Endodermal cell (in vitro differentiated cells): ENCODE measurements at places on chromosomes 16 and 17.

DNA sequence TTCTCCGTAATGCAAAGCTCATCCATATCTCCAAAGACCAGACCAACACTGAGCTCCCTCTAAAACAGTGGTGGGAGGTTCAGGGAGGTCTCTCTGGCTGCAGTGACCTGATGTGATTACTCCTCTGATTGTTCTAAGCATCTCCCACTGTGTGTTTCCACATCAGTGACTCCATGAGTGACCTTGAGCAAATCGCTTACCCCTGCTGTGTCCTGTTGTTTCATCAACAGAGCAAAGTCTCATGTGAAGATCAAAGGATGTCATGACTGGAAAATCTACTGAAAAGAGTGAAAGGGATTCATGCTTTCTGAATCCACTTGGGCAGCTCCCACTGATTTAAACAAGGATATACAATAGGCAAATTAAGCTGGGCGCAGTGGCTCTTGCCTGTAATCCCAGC, 352.9 kb downstream of the TMEM114 start:
- no peak for DNase-seq

- DNase-seq = no peak
Measured at GRCh38 chr17:51507444-51507843, 247.1 kb downstream of the UTP18 start.

GRCh38 chr17:61848896-61849295, 14.4 kb downstream of the BRIP1 start:
- no peak for DNase-seq

DNA sequence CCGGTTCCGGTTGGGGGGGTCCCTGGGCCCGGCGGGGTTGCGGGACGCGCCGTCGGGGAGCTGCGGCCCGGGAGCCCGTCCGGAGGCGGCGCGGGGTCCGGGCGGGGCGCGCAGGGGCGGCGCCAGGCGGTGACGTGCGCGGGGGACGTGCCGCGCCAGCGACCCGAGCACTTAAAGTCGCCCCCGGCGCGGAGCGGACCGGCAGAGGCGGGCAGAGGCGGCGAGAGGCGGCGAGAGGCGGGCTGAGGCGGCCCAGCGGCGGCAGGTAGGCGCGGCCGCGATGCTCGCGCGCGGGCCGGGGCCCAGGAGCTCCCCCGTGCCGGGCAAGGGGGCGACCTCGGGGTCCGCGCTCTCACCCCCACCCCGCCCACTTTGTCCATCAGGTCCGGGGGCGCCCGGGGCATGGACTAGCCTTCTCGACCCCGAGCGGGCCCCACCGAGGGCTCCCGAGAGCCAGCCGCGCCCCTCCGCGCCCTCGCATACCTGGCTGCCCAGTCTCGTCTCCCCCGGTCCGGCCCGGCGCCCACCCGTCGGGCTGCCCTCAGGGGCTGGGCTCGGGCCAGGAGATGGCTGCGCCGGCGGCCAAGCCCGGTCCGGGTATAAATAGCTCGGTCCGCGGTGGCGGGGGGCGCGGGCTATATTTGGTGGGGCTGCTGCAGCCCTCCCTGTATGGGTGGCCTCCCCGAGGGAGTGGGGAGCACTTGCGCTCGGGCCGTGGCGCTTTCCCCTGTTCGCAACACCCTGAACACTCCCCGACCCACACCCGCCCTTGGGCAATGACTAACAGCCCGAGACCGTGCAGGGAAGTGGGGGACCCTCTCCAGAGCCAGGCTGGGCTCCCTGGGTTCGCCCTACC, at the start of gene SLC16A3:
Gene SLC16A3, plus strand, starts transcription at position 201 of the 856 bp plus-strand sequence. CDS start 6,967 bp downstream, outside the sequence.
- DNase-seq = peak; percentile 88

- DNase-seq = no peak
Measured at GRCh38 chr16:2528161-2529060, 2.8 kb downstream of the CEMP1 start.

GRCh38 chr16:17470182-17470907, 415 bp downstream of the XYLT1 start:
- peak; percentile 53 for DNase-seq

GRCh38 chr16:80527297-80527696, 13.5 kb upstream of the DYNLRB2 start:
- DNase-seq = peak; percentile 85

DNA sequence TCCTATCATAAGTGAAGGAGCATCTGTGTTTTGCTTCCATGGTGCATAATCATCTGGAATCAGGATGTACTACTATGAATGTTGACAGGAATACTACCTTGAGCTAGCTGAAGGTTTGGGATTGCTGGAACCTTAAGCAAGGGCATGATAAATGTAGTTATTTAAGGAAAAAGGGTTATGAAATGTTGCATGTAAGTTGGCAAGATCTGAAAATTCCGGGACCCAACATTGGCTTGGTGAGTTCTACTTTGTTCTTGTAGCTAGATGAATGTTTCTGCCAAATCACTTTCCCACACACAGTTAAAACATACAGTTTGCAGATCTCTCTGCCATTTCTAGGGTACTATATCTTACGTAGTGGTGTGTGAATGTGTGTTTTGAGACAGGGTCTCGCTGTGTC, 13.6 kb downstream of the RHOT1 start:
- no peak for DNase-seq

DNA sequence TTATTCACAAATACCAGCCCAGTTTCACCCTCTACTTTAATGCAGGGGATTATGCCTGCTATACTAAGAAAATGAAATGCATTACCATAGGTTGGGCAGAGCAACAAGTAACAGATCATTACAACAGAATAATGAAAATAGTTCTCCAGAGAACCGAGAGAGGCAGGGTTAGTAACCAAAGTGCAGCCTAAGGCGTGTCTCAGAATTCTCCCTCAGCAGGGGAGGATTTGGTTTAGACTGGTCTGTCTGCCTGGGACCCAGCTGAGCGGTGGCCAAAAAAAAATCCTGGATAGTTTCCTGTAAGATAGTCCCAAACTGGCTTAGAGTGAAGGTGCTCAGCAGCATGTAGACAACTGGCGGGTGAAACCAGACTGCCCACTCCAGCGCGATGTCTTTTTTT, 30.8 kb upstream of the ADCY7 start:
- no peak for DNase-seq

GRCh38 chr17:82303944-82304808, 13.2 kb downstream of the CD7 start:
- no peak for DNase-seq

GRCh38 chr17:49224198-49224996, 6.2 kb downstream of the PHOSPHO1 start:
- peak; percentile 92 for DNase-seq

- no peak for DNase-seq
Measured at GRCh38 chr17:42090964-42091790, 7.1 kb downstream of the ZNF385C start.

DNA sequence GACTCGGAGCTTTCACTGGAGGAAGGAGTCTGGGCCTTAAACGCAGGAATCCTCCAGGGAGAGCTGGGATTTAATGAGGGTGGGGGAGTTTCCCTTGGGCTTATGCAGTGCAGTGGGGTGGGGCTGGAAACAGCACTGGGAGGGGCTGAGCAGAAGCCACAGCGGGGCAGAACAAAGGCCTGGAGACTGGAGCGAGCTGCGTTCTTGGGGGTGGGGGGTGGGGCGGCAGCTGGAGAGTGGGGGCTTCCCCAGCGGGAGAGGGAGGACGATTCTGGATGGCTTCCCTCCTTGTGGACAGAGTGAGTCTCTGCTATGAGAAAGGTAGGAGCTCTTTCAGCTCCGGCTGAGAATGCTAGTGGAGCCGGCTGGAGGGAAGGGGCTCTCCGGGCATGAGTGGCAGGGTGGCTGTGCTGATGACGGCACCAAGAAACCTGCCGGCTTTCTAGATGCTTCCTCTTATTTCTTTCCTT, 406.0 kb downstream of the SEC14L1 start:
- DNase-seq = peak; percentile 85

GRCh38 chr16:78122774-78123315, 23.4 kb downstream of the WWOX start:
- no peak for DNase-seq

DNA sequence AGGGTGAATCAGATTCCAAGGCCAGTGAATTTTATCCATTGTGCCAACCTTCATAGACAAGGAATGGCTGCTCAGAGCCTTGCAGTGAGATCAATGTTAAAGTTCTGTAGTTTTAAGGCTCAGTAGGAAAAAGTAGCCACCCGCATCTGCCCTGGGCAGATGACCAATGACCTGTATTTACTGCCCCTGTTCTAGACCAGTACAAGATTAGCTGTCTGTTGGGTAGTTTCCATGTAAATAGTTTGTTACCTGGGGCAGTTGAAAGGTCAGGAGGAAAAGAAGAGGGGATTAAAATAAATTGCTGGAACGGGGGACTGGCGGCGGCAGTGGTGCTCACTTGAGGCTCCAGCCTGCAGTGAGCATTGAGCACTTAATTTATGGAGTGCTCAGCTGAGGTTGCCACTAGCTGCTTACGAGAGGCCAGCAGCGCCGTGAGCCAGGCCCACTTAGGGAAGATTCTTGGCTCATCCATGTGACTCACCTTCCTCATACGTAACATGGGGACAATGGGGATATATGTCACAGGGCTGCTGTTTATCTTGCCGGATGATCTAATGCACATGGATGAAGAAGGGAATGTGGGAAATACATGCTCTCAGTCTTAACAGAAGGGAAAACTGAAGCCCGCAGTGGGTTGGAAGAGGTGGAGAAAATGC, 10.7 kb upstream of the NOS2 start:
- DNase-seq = no peak

DNA sequence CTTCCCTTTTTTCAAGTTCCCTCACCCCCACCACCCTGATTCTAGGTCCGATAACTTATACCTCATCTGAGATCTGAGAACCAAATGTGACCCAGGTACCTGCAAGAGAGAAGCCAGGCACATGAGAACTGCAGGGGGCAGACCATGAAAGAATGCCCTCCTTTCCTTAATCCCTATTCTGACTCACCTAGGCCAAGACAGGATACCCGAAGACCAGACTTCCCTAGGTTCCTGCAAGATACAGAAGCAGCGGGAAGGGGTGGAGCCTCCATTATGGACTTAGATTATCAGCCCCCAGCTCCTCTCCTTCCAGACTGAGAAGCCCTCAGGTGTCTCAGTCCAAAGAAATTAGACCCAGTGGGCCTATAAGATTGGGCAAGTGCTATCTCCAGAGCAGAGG, 2.1 kb downstream of the KCNAB3 start:
- DNase-seq = peak; percentile 79

- DNase-seq = no peak
Measured at GRCh38 chr17:50261051-50261915, 13.0 kb upstream of the TMEM92 start.

GRCh38 chr16:19589771-19590302, 34.3 kb downstream of the VPS35L start:
- no peak for DNase-seq

DNA sequence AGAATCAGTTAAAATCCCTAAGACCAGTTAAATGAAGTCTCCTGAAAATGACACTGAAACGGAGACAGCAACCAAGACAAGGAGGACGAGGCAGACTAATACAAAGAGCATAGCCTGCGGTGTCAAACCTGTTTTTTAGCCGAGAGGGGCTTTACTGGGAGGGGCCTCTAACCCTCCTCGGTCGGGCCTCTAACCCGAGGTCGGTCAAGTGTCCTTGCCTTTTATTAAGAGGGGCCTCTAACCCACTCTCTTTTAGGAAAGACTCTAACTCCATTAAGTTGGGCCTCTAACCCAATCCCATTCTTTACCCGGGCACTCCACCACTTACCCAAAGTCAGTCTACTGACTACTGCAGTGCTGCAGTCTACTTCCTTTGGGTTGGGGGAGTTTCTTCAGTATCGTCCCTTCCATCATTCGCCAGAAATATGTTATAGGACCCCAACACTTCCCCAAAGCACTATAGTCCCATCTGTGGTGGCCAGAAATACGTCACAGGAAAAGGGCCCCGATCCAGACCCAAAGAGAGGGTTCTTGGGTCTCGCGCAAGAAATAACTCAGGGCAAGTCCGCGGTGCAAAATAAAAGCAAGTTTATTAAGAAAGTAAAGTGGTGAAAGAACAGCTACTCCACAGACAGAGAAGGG, 39.2 kb upstream of the ARL4D start:
- peak; percentile 58 for DNase-seq

DNA sequence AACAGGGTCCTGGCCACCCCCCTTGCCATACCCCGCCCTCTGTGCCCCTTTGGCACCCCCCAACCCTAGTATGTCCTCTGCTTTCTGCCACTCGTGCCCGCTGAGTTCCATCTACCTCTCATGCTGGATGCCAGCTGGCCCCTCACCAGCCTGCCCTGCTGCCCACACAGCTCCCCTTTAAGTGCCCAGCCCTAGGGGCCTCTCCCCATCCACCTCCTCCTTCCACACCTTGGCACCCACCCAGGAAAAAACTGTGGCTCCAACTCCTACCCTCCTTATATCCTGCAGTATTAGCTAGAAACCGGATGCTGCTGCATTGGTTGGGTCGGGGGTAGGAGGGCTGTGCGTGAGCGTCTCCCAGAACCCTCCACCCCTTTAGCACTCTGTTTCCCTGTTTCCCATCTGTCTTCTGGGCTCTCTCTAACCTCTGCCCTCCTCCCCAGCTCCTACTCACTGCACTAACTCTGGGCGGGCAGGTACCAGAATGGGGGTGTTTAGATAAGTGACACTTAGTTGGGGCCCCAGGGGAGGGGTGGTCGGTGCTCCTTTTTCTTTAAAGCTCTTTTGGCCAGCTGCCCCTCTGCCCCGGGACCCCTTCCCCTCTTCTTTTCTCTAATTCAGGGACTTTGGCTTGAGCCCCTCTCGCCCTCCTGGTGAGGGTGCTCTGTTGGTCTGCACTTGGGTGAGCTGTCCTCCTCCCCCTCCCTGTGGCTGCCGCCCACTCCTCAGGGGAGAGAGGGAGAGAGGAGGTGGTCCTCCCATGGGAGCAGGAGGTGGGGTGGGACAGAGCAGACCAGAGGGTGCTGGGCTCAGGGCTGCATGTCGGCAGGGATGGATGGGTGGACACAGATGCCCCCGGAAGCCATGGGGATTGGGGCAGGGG, 9.9 kb downstream of the NR1D1 start:
- DNase-seq = no peak

- peak; percentile 57 for DNase-seq
Measured at GRCh38 chr17:19996502-19996901, 12.7 kb upstream of the SPECC1 start.

- DNase-seq = no peak
Measured at GRCh38 chr16:56742030-56742984, 12.4 kb downstream of the NUP93 start.

DNA sequence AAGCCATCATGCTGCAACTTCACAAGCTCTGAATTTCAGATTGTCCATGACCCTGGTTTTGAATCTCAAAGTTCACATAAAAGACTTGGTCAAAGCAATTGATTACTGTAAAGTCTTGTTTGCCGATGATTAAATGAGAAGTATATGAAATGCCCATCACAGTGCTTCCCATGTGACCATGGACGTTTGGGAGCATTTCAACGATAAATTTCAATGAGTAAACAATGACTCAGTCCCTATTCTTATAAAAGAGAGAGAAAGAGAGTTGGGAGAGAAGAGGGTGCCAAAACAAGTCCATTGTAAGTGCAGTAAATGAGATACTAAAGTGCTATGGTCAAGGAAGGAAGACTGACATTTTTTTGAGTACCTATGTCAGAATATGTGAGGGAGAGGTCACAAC, 276.9 kb downstream of the SOX9 start:
- DNase-seq = no peak

DNA sequence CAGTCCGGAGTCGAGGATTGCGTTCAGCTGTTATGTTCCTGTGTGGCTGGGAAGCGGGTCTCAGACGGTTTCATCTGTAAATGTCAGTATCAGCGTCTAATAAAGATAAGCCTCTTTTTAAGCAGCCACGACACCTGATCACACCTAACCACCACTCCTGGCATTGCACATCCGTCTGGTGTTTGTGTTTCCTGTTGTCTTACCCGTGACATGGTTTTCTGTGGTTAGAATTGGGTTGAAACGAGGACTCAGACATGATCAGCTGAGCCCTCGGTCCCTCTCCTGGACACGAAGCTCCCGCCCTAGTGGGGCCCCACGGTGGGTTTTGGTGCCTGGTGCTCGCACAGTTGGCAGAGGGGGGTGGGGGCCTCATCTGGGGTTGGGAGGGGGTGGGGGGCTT, 18.3 kb downstream of the CPNE7 start:
- DNase-seq = no peak

GRCh38 chr16:35908152-35908551, 2448.7 kb downstream of the TP53TG3F start:
- DNase-seq = no peak
